Stimulated activated CD8-positive, alpha-beta memory T cell treated with anti-CD3 and anti-CD28 coated beads, Interleukin-2, amount 100 ng/mL, for 1 hour (primary cell): ENCODE measurements at places on chromosomes 6 and 20.

DNA sequence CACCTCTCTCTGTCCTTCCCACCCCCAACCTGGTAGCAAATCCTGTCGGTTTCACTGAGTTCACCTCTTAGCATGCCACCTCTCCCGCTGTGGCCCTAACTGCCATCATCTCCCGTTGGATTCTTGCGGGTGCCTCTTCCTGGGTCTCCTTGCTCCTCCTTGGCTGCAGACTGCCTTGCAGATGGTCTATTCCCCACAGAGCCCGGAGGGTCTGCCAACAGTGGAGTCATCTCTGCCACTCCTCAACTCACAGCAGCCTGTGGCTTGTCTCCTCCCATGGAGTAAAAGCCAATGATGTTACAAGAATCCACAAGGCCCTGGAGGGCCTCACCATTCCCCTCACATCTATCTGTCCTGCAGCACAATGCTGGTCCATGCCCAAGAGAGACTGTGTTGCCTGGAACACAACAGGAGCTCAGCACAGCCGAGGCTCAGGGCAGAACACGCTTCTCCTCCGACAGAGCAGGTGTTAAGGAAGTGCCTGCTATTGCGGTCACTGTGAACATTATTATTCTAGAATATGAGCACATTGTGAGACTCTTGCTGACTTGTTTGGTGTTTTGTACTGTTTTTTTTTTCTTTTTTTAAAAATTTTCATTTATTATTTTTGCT lies 241.8 kb upstream of the SULF2 start:
- no peak for DNase-seq

- DNase-seq, result no peak
Observed at GRCh38 chr6:31171931-31172905, 1.7 kb upstream of the POU5F1 start.

GRCh38 chr20:48845721-48846306 lies 18.0 kb upstream of the PREX1 start:
- DNase-seq, result no peak

DNA sequence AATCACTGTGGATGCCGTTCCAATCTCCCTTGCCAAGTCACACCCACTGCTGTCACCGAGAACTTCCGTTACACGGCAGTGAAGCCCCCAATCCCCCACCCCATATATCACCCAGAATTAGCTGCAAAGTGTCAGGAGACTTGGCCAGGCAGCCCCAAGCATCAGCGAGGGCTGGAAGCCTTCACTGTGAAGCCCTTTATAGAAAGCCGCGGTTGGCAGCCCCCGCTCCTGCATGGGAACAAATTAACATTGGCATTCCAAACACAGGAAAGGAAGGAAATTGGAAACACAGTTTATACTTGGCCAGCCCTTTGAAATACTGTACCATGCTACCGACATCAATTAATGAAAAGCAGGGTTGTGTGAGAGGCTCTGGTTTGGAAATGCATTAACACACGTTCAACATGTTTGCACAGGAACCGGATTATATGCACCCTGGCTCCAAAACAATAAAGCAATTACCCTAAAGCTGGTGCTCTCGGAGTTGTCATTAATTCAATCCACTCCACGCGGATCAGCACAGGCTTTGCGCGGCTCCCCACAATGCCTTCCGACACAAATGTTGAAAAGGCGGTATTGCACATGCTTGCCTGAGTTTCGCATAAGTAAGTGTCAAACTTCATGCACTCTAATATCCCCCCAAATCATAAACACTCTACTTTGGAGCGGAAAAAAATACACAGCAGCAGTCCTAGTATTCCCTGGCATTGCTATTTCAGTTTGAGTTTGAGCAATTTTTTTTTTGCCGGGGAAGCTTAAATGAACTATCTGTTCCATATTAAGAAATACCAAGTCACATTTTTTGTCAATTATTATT lies 7.1 kb downstream of the BMP7 start:
- DNase-seq, result no peak

DNA sequence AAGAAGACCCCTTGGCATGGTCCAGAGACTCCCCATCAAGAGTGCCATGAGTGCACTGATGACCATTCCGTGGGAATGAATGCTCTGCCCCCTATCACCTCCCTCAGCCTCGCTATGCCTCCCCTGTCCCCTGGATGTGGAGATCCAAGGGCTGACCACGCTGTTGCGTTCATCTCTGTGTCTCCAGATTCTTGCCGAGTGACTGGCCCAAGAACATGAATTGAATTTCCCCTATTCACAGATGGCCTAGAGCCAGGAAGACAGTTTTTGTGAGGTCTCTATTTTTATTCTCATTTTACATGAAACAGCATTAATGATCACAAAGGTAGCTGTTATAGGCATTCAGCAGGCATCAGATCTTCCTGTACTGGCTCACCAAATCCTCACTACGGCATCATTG lies 33.6 kb downstream of the MAFB start:
- DNase-seq, result no peak

DNA sequence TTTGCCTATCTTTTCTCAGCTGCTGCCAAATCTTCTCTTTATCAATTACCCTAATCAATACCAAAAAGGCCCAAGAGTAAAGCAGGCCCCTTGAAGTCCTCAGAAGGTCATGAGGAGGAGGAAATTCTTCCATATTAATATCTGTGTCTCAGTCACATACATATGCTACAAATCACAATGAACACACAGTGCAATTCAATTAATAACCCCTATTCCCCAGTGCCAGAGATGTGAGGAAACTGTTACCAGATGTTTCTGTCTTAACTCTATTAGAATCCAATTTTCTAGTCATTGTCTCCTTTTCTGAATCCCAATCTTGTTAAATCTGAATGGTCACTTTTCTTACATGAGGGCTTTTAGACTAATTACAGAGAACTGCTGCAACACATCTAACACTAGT lies 45.9 kb upstream of the SLC2A12 start:
- no peak for DNase-seq

DNA sequence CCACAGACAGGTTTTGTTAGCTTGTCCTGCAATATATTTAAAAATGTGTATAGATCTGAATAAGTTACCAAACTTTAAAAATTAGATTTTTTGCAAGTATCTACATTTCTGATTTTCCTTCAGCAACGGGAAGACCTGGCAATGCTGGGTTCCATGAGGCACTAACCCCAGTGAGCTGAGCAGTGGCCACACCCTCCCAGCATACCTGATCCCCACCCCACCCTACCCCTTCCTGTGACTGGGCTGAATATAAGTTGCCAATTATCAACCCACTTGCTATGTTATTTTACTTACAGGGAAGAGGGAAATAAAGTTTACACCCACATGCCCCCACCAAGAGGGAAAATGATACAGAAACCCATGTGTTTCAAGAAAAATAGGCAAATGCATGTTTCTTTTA lies 70.3 kb upstream of the RALGAPA2 start:
- DNase-seq, result no peak

DNA sequence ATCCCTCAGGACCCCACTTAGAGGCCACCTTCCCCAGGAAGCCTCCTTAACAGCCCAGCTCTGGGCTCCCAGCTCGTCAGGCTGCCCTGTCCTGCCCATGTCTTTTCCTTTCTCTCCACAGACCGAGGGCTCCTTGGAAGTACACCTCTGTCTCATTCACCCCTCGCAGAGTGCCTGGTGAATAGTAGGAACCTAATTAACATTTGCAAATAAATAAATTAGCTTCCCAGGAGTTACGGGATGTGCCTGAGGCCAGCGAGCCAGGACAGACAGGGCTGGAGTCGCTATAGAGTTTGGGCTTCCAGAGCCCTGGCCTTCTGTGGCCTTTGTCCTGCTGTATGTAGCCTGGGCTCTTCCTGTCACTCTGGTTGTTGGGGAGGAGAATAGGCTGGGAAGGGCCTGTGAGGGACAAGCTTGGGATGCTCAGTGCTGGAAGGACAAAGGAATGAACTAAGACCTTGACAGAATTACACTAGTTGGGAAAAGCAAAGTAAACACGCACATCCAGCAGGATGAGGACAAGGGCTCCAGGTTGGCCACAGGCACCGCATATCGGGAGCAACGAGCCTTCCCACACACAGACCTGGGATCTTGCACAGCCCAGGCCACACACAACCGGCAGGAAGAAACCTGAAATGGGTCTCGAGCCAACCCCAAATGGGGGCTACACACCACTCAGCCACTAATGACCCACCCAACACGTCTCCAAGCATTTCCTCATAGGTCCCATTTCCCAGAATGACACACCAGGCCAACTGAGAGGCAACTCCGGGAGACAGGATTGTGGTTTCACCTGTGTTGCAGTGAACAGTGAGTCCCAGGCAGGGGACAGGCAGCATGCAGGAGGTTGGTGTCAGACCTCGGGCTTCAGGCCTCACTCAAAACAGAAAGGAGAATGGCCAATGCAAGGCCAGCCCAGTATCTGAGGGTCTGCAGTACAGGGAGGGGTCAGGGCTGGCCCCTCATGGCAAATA lies 9.7 kb downstream of the MAP1LC3A start:
- no peak for DNase-seq

DNA sequence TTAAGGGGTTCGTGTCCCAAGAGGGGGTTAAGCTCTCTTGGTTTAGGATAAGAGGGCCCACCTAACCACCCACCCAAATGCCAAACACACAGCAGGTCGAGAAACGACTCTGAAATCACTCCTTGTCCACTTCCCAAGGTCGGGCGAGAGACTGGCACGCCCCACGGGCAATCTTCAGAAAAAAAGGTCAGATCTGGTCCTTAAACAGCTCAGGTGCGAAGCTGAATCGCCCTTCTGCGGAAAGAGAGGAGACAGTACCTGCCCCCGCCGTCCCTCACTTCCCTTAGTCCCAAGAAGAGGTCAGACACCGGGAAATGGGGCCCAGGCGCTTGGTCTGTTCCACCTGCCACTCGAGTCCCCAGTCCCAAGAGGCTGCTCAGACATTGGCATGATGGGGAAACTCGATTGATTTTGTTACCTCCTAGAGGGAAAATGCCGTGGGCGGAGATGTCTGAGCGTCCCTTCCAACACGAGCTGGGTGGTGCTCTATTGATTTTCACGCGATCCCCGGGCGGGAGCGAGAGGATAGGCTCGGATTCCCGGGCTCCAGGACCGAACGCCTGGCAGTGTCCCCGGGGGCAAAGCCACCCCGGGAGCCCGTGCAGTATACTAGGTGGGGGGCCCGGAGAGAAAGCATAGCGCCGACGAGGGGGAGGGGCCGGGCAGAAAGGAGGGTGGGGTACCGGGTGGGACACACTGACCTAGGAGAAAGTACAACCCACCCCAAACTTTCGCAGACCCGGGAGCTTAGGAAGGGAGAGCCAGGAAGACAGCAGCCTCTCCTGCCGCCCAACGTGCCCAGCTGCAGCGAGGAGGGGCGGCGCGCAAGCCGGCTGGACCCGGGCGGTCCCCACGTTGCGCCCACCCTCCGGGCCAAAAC lies 1.1 kb upstream of the SAMD5 start:
- no peak for DNase-seq

GRCh38 chr6:31083742-31084354 lies 28.5 kb downstream of the C6orf15 start:
- DNase-seq, result no peak

DNA sequence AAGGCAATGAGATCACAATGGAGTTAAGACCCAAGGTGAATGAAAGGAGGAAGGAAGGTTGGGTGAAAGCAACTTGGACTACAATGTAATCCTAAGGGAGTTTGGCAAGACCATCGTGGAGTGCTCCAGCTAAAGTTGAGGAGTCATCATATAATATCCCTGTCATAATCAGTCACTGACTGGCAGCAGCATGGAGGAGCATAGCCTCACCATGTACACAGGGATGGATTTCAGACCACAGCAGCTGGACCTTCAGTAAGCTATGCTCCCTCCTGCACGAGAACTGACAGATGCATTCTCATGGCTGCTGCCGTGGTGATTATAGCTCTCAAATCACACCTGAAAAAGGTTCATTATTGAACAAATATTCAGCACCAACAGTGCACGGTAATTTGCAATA lies 43.0 kb downstream of the GOPC start:
- no peak for DNase-seq

DNA sequence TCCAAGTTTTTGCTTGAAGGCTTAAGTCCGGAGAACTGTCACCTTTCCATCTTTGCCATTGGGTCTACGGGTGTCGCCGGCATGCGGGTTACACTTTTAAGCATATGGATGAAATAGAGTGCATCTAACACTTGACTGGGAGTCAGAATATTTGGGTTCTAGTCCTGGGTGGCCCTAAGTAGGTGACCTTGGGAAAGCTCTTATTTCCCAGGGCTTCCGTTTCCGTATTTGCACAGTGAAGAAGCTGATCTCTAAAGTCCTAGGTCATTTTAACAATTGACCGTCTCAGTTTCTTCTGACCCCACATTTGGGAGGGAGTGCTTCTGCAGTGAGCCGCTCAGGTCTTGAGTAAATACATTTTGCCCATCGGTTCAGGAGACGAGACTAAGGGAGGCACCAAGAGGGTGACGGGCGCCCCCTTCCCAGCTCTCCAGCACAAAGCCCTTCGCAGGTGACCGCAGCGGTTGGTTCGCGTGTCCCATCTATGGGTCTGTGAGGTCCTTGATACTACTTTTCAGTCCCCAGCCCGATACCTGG lies 651 bp upstream of the BLTP3A start:
- DNase-seq, result peak; percentile 28

DNA sequence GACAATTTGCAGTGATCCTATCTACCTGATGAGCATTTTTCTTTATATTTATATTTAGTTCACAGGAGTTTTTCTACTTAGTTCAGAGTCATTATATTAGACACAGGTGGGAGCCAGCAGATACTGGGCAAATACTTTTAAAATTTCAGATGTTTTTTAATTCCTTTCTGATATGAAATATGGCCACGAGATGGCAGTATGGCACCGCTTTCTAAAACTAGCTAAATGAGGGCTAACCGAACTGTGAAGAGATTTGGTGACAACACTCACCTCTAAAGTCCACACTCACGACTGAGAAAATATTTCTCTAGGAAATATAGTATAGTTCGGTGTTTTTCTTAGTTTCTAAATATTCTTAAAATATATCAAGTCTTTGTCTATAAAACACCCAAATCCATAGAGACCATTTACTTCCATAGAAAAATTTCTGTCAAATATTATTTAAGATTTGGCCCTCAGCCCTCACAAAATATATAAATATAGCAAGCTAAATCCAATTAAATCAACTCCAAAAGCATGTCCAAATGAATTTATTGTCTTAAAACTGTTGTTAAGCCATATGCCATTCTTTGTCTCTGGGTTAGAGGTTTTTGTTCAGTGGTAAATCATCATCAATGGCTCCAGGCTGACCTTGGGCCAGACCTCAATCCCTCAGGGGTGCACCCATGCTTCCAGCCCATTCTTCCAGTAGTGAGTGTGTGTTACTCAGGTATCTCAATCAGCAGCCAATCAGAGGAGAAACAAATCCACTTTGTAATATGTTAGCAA lies 63.6 kb downstream of the HUS1B start:
- DNase-seq, result peak; percentile 34

GRCh38 chr6:10386756-10387654 lies 27.9 kb downstream of the TFAP2A start:
- no peak for DNase-seq

- DNase-seq, result no peak
Observed at GRCh38 chr6:91299544-91300491, 712.9 kb upstream of the MAP3K7 start.

DNA sequence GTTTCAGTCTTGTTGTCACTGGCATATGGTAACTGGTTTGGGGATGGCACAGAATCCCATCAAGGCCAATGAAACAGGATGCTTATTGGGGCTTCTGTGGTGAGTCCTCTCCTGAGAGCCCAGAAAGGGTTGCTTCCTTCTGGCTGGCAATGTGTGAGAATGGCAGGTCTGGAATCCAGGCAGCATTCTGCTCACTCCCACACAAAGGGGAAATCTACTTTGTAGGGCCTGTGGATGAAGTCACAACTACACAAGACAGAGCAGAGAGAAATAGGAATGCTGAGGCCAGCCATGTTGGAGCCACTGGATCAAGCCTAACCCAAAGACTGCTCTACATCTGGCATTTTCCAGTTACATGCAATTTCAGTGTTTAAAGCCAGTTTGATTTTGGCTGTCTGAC lies 15.7 kb downstream of the PLAGL2 start:
- no peak for DNase-seq
